Natural killer cell (primary cell): ENCODE measurements at places on chromosomes 1 and 21.

DNA sequence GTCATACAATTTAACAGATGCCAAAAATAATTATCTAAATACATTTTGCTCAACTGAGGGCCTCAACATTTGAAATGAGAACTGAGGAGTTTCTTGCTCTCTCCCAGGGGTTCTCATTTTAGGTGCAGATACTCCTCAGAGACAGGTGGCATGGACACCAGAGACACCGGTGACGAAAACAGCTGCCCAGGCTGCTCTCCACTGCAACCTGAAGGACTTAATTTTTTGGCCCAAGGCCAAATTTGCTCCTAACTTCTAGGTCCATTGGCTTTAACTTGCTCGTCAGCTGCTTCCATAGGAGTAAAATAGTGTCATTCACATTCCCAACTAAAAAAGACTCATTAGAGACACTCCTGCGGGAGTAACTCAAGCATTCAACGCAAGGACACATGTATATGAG is 87.0 kb downstream of the NRIP1 start:
- no peak for DNase-seq

GRCh38 chr1:11283151-11283550 is 10.2 kb downstream of the UBIAD1 start:
- no peak for DNase-seq

DNA sequence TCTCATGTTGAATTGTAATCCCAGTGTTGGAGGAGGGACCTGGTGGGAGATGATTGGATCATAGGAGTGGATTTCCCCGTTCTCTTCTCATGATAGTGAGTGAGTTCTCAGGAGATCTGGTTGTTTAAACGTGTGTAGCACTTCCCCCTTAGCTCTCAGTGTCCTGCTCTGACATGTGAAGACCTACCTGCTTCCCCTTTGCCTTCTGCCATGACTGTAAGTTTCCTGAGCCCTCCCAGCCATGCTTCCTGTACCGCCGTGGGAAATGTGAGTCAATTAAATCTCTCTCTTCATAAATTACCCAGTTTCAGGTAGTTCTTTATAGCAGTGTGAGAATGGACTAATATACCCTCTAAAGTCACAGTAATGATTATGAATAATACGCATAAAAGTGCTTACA is 248.4 kb upstream of the LRRC7 start:
- DNase-seq = no peak

DNA sequence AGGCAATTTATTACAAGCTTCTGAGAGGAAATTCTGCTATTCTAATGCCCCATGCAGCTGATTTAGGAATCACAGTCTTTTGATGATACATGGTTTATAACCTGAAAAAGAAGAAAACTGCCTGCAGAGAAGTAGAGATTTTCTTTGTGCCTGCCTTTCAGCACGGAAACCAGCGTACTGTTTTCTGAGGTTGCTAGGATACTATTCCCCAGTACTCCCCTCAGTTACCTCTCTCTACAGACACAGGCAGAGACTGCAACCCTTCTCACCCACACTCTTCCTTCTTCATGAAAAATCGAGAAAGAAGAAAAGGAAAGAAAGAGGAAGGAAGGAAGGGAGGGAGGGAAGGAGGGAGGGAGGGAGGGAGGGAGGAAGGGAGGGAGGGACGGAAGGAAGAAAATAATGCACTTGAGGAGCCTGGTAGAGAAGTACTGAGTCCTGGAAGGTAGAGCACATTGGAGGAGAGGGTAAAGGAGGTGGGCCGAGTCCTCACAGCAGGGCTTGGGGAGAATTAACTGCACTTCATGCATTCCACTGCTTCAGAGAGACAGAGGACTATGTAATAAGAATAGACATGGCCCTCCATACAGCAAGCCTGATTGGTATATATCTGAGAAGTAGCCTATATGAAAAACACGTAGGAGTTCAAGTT is 21.9 kb downstream of the RGS2 start:
- no peak for DNase-seq

DNA sequence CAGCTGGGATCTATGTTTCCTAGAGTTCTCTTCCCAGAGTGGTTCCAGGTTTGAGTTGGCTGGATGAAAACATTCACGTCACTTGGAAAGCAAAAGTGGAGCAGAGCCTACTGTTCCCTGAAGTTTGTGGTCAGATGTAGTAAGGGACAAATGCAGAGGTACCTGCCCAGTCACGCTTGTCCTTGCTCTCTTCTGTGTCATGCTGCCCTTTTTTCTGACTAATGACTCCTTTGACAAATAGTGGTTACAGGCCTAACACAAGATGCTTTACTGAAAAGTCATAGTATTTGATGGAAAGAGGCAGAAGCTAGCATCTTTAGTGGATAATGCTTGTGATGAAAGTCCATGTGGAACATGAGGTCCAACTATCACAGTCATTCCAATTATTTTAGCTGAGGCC is 881.4 kb upstream of the B3GALT2 start:
- DNase-seq = no peak
